Iris pigment epithelial cell (primary cell): ENCODE measurements at places on chromosomes 4 and X.

- no peak for DNase-seq
These were observed 303.0 kb upstream of the PRPS2 start for GRCh38 chrX:12488220-12488619.

DNA sequence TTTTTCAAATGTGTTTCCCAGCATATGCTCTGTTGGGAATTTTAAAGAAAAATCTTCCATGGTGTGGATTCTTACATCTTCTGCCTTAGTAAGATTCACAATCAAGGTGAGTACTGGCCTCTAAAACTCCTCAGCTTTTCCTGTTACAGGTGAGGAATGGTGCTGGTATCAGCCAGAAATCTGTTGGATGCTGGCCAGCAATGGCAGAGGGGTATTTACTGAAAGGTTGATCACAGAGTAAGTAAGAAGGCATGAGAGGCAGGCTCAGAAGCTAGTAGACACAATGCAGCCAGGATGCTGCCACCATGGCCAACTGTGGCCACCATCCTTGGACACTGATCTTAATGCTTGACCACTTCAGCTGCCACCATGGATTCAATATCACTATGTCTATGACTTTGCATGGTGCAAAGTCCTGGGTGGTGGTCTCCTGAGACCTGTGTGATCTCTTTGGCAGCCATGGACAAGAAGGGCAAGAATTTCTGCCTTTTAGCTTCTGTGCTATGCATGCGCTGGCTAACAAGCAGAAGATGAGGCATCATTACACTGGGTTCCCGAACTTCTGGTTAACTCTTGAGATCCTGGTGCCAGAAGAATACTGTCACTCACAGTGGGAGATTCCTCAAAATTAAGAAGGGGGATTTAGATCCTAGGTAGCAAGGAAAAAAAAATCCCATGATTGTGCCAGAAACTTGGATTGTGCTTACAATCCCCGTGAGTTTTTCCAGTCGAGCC is 60.2 kb downstream of the CHRNA9 start:
- DNase-seq = no peak

DNA sequence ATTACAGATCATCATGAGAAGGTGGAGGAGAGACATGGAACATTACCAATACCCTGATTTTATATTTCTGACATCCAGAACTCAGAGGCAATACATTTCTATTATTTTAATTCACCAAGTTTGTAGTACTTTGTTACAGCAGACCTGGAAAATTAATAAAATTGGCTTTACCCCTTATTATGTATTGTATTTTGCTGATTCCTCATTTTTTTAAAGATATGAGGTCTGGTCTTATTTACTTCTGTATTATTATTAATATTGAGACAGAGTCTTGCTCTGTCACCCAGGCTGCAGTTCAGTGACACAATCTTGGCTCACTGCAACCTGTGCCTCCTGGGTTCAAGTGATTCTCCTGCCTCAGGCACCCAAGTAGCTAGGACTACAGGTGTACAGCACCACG is 357.3 kb upstream of the TECRL start:
- no peak for DNase-seq

GRCh38 chrX:152177497-152178269 is 39.3 kb upstream of the MAGEA10 start:
- DNase-seq = no peak

GRCh38 chrX:136586386-136586785 is 54.4 kb downstream of the VGLL1 start:
- DNase-seq = peak; percentile 7

DNA sequence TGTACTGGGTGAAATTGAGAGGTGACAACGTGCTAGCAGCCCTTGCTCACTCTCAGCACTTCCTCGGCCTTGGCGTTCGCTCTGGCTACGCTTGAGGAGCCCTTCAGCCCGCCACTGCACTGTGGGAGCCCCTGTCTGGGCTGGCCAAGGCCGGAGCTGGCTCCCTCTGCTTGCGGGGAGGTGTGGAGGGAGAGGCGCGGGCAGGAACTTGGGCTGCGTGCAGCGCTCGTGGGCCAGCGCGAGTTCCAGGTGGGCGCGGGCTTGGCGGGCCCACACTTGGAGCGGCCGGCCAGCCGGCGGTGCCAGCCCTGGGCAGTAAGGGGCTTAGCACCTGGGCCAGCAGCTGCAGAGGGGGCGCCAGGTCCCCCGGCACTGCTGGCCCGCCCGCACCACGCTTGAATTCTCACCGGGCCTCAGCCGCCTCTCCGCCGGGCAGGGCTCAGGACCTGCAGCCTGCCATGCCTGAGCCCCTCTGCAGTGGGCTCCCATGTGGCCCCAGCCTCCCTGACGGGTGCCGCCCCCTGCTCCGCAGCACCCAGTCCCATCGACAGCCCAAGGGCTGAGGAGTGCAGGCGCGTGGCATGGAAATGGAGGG is 249.5 kb upstream of the ETNPPL start:
- DNase-seq = no peak

- DNase-seq = no peak
These were observed 354.6 kb upstream of the RASGEF1B start for GRCh38 chr4:81826335-81826734.

- no peak for DNase-seq
These were observed 21.9 kb downstream of the CCKAR start for GRCh38 chr4:26468283-26468949.

DNA sequence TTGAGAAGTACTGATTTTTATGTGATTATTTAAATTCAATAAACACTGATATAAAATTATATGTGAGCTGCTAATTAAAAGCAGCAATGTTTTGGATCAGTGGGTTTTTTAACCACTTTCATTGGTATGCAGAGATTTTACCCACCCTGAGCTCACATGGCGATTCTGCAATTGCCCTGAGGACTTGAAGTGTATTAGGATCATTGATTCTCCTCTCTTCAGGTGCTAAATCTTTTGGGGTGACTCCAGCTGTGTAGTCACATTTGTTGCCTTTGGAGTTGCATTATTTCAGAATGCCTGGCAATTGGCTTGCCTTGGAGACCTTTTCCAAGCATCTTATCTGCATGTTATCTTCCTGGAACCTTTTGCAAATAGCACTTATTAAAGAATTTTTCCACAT is 51.3 kb downstream of the UGT8 start:
- no peak for DNase-seq

- DNase-seq = no peak
These were observed 166.4 kb upstream of the CPEB2 start for GRCh38 chr4:14835708-14836425.

- peak; percentile 10 for DNase-seq
These were observed 895.1 kb downstream of the PCDH18 start for GRCh38 chr4:136637071-136637777.

DNA sequence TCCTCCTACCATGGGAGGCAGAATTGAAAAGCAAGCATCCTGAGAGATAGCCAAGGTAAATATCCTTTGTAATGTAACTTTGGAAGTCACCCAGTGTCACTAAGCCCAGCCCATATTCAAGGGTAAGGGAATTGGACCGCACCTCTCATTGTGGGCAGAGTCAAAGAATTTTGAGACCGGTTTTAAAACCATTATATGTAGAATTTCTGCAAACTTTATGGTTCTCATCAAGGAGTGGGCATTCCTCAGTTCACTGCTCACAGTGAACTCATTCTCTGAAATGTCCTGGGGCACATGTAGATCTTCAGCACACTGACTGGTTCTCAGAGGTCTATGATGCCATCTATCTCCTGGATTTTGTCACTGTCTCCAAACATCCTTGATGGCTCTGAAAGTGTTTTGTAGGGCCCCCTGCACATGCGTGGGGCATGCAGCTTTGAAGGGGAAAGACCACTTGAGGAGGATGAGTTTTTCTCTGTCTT is 35.3 kb upstream of the CHRNA9 start:
- no peak for DNase-seq

DNA sequence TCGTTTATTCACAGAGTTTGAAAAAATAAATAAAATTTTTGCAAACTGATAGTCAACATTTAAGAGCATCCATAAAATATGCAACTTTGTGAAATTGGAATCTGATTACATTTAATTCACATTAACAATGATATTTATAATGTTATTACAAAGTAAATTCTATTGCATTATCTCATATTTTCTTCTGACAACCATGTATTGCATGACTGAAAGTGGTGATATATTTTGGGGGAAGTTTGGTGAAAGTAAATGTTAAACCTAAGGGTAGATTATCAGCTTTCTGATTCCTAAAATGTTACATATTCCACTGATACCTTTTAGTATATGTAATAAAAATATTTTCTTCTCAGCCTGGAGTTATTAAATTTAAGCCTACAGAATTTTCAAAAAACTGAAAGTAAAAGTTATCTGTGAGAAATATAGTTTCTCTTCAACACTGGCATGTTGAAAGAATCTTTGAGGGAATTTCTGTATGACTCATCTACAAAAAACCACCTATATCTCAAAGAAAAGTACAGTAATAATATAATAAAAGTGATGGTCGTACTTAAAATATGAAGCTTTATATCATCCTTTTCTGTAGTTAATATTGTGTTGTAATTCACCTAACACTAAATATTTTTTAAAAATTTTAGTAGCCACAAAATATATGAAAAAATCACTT is 1179.6 kb upstream of the PCDH7 start:
- peak; percentile 27 for DNase-seq

DNA sequence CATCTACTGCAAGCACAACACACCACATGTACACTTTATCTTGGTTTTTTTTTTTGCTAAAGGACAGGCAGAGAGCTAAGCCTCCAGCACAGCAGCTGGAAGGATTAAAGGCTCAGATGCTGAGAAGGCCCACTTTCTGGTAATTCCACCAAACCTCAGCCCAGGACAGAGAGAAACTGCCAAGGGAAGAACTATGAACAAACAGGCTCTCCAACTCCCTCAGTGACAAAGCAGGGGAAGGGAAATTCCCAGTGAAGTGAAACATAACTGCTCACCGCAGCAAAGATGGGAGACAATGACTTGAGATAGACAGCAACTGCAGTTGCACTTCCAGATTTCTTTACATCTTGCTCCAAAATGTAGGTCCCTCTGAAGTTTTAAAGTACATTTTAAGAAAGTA is 4.8 kb downstream of the PROM1 start:
- peak; percentile 39 for DNase-seq

DNA sequence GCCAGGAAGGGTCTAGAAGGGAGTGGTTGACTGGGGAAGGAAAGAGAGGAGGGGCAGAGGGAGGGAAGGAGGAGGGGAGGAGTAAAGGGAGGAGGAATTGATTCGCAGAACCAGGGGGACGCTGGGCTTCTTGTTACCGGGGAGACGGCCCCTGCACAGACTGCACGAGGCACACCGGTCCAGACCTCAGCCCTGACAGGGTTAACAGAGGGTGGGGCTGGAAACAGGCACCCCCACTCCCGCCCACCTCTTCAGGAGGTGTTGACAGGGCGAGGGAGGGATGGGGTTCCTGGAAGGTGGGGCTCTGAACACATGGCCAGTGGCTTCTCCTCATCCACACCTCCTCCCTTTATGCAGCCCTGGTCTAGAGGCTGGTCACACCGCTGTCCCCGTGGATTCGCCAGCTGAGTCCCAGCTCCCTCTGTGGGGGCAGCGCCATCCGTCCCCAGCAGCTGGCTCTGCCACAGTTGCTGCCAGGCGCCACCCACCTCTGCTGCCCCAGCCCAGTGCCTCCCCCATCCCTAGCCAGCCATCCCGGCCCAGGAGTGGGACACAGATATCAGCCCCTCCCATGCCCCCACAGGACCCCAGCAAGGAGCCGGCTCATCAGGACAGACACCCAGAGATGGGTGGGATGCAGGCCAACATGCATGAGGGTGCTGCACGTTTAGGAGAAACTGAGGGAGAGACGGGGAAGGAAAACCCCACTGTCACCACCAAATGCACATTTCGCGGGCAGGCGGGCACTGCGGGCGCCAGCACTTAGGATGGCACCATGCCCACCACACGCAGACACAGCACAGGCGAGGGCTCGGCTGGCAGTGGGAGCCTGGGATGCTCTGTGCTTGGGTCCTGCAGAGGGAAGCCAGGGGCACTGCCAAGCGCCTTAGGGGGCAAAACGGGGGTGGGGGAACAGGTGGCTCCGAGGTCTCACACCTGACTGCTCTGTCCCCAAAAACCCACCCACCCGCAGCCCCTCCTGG is 87.6 kb downstream of the ABLIM2 start:
- no peak for DNase-seq

DNA sequence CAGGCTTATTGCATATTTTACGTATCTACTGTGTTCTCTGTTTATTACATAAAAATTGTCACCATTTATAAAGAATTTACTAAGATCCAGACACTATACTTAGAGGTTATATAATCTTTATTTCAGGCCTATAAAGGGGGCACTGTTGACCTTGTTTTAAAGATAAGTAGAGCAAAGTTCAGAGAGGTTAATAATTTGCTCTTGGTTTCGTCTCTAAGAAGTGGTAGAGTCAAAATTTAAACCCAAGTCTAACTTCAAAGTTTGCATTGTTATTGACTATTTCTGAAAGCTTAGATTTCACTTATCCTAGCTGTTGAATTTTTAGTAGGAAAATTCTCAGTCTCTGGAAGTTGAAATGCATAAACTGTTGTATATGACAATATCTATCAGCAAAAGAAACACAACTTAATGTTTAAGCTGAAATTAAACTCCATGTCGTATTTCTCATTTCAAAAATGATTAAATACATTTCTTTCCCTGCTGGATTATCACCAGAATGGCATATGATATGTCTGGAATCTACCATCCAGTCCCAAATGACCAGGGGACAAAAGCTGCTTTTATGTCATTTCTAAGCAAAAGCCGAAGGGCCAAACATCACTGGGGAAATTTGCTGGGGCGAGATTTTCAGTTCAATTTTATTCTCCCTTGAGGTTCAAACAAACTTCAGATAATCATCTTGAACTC is 138.4 kb downstream of the SLC7A11 start:
- DNase-seq = no peak
